ENCODE measurements at places on chromosomes 3 and 15.

DNA sequence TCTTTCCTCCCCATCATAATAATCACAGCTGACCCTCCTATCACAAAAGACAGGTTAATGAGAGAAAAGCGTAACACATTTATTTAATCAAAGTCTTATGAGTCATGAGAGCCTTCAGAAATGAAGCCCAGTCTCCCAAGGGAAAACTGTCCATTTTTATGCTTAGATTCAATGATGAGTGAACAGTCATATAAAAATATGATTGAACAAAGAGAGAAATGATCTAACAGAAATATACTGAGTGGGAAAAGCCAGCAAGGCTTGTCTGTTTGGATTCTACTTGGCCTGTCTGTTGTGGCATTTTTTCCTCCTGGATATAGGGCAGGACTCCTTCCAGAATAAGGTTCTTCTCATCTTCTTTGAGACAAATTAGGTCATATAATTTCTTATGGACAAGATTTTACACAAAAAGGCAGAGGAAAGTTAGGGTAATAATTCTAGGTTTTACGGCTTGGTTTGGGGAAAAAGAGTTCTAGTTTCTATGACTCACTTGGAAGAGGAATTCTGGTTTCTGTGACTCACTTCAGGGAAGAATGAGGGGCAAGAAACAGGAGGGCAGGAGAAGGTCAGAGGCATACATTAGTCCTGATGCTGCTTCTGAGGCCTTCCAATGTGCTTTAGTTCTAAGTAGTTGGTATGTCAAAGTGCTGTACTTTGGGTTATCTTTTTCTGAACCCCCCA, 534.2 kb downstream of the ZIC1 start:
- no peak for DNase-seq

DNA sequence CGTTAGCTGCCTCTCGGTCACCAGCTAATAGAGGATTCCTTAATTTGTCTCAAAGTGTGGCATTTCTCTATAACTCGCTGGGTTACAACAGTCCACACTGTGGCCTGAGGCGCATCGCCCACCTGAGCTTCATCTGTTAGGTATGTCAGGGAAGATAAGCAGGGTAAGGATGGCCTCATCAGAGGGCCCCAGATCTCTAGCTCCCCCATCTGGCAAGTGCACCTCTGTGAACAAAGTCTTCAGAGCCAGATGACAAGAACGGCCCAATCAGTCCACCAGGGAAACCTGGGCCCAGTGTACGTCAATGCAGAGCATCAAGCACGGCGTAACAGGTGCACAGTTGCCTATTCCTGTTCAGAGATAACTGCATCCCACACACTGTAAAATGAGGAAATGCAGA, 23.2 kb downstream of the FRG2C start:
- DNase-seq, result no peak

GRCh38 chr3:46293991-46294833, 52.0 kb downstream of the CCR3 start:
- no peak for DNase-seq

DNA sequence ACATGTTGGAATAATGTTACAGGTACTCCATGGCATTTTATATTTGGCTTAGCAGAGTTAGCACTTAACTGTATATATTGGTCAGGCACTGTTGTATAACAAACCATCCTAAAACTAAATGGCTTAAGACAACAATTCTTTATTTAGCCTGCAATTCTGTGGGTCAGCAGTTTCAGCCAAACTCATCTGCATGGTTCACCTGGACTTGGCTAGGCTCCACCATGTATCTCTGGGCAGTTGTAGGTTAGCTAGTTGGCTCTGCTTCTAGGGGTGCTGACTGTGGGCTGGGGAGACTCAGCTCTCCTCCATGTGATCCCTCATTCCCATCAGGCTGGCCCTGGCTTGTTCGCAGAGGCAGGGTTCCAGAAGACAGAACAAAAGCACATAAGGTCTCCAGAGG, 34.4 kb downstream of the RARB start:
- DNase-seq, result no peak

Data from activated gamma-delta T cell treated with anti-CD3 and anti-CD28 coated beads, Interleukin-2, amount 50 U/mL, for 16 hours (primary cell).